Stimulated activated CD4-positive, alpha-beta T cell treated with anti-CD3 and anti-CD28 coated beads, Interleukin-12 subunit alpha, Interleukin-12 subunit beta, amount 100 ng/mL, for 48 hours (primary cell): ENCODE measurements at places on chromosomes 2 and 18.

- no peak for DNase-seq
Measured at GRCh38 chr2:100237770-100238169, 84.5 kb downstream of the LONRF2 start.

DNA sequence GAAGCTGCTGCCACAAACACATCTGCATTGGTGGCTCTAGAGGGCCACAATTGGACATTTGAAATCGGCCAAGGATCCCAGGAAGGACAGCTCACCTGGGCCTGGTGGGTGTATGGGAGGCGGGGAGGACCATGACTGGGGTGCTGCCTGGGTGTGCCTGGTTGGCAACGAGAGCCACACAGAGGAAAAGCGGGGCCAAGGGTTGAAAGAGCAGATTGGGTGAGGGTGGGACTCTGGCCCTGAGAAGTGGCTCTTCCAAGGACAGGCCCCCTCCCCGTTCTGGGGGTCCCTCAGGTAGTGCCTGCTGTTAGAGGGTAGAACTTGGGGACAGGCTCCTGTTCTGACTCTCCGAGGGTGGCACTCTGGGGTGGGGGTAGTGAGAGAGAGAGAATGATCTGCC lies 102.9 kb downstream of the CLIP4 start:
- DNase-seq: no peak

- DNase-seq: no peak
Measured at GRCh38 chr2:127705391-127706065, 4.2 kb downstream of the SFT2D3 start.

GRCh38 chr2:67982956-67983355 lies 79.8 kb downstream of the C1D start:
- DNase-seq: no peak

- no peak for DNase-seq
Measured at GRCh38 chr18:58511897-58512581, 116.9 kb downstream of the ALPK2 start.

DNA sequence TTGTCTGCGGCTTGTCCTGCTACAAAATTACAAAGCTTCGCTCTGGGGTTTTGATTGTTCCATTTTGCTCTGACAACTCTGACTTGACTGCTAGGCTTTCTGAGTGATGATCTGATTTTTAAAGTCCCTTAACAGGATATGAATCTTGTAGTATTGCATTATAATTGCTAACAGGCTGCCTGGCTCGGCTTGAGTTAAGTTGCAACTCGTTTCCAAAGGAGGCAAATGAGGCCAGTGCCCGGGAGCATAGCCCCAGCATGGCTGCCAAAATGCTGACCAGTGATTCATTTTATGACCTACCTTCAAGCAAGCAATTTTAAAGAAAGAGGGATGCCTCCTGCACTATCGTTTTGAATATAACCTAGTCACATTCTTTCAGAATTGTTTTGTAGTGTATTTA lies 135.4 kb downstream of the COL6A3 start:
- no peak for DNase-seq

DNA sequence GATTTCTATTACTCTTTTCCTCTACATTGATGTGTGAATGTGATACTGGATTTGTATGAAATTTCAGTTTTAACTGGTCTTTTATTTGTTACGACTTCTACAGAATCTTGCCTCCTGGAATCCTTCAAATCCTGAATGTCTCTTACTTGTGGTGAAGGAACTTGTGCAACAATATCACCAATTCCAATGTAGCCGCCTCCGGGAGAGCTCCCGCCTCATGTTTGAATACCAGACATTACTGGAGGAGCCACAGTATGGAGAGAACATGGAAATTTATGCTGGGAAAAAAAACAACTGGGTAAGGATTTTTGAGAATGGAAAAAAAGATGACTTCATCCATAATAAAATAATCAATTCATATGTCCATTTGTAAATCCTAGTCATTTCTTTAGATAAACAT lies 134.6 kb downstream of the BABAM2 start:
- no peak for DNase-seq

GRCh38 chr2:53202063-53202462 lies 565.5 kb upstream of the CHAC2 start:
- no peak for DNase-seq

- DNase-seq: no peak
Measured at GRCh38 chr2:56386657-56387056, 202.9 kb downstream of the CCDC85A start.
